ENCODE measurements at places on chromosomes 3 and 15.

GRCh38 chr3:189897406-189897805 is 223.3 kb downstream of the P3H2 start:
- DNase-seq, result no peak

GRCh38 chr3:167754049-167754448 is 18.5 kb downstream of the SERPINI1 start:
- no peak for DNase-seq

DNA sequence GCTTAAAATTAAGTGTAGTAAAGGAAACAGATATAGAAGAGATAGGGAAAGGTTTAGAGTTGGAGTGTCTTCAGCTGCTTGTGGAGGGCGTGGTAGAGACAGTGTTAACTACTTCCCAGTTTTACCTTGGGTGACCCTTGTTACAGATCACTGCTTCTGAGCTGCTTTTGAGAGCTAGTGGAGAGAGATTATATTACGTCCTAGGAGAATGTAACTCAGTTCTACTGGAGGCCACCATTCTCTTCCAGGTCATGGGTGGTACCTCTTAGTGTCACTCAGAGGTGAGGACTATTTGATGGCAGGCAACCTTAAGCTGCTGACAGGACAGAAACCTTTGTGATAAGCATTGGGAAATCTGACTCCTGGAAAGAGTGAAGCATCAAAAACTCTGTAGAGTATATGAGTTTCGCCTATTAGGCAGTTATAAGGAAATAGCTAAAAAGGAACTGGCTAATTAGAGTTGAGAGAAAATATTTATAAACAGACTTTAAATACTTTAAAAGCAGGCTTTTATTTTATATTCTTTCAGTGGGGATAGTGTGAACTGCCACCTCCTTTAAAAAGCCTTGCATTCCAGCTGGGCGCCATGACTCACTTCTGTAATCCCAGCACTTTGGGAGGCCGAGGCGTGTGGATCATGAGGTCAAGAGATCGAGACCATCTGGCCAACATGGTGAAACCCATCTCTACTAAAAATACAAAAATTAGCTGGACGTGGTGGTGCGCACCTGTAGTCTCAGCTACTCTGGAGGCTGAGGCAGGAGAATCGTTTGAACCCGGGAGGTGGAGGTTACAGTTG is 106.5 kb downstream of the ZNF609 start:
- DNase-seq, result no peak

GRCh38 chr3:137330246-137330645 is 372.5 kb downstream of the IL20RB start:
- DNase-seq, result no peak

- no peak for DNase-seq
Measured at GRCh38 chr3:138426211-138426610, 8.2 kb upstream of the ESYT3 start.

GRCh38 chr15:55113736-55114135 is 83.0 kb downstream of the RSL24D1 start:
- no peak for DNase-seq

DNA sequence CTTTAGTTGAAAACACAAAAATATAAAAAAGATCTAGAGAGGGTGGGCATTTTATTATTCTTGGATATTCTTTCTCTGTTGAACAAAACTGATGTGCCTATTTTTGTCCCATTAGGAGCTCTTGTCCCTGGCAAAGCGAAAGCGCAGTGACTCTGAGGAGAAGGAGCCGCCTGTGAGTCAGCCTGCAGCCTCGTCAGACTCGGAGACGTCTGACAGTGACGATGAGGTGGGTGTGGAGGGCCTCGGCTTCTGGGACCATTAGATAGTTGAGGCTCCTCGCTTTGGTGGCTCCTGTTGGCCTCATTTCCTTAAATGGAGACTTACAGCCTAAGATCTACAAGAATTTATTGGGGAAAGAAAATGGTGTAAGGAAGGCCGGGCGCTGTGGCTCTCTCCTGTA is 21.3 kb downstream of the RTF1 start:
- DNase-seq, result peak; percentile 76

- peak; percentile 90 for DNase-seq
Measured at GRCh38 chr3:128424508-128425069, 42.1 kb downstream of the DNAJB8 start.

- DNase-seq, result peak; percentile 11
Measured at GRCh38 chr3:197801891-197802778, 11.1 kb downstream of the LRCH3 start.

- DNase-seq, result no peak
Measured at GRCh38 chr15:94638183-94638582, 406.8 kb downstream of the MCTP2 start.

GRCh38 chr3:124657138-124657537 is 73.1 kb upstream of the UMPS start:
- DNase-seq, result no peak

- DNase-seq, result no peak
Measured at GRCh38 chr15:97177151-97177577, 783.3 kb upstream of the ARRDC4 start.

- DNase-seq, result no peak
Measured at GRCh38 chr3:16520241-16520969, 6.9 kb upstream of the RFTN1 start.

DNA sequence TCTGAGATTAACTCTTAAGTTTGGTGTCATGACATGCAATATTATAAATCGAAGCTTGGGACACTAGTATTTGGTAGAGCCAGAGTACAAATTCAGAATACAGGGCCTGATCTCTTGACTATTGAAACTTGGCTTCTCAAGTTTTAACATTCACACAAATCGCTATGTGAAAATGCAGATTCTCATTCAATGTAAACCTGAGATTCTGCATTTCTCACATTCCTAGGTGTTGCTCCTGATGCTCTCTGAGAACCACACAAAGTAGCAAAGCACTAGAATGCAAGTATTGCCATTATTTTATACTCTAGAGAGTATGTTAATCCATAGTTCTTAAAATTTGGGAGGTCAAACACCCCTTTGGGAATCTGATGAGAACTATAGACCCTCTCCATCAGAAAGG is 47.9 kb downstream of the WDR49 start:
- no peak for DNase-seq

DNA sequence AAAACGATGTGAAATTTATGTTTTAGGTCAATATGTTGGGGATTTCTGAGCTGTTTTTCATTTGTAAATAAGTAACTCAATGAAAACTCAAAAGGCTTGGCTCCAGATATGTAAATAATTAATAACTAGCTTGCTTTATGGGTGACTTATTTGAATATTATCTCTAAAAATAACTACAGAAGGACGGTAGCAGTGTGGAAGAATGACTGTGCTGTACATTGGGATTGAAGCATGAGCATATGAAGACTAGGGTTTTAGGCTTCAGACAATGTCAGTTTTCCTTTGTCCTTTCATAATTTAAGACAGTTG is 343.9 kb downstream of the GRM7 start:
- DNase-seq, result no peak

- DNase-seq, result peak; percentile 73
Measured at GRCh38 chr3:106130384-106131198, 261.8 kb upstream of the CBLB start.

- no peak for DNase-seq
Measured at GRCh38 chr3:176755977-176756376, 441.3 kb downstream of the TBL1XR1 start.

- no peak for DNase-seq
Measured at GRCh38 chr15:68310178-68310803, 32.7 kb downstream of the FEM1B start.

- no peak for DNase-seq
Measured at GRCh38 chr3:126436826-126437717, 38.6 kb downstream of the ZXDC start.

DNA sequence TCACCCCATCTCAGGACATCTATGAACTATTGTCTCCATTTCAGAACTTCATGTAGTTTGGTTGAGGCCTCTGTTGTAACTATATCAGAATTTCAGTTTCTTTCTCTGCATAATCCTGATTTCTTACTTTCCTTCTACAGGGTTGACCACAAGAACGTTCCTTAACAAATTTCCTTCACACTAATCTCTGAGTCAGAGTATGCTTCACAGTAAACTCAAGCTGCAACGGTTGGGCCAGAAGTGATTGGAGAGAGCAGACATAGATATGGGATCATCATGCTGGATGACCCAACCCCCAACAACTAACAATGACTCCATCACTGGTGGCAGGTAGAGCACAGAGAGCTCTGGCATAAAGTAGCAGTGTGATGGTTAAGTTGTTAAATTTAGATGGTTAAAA is 128.8 kb upstream of the OSTN start:
- DNase-seq, result peak; percentile 86

DNA sequence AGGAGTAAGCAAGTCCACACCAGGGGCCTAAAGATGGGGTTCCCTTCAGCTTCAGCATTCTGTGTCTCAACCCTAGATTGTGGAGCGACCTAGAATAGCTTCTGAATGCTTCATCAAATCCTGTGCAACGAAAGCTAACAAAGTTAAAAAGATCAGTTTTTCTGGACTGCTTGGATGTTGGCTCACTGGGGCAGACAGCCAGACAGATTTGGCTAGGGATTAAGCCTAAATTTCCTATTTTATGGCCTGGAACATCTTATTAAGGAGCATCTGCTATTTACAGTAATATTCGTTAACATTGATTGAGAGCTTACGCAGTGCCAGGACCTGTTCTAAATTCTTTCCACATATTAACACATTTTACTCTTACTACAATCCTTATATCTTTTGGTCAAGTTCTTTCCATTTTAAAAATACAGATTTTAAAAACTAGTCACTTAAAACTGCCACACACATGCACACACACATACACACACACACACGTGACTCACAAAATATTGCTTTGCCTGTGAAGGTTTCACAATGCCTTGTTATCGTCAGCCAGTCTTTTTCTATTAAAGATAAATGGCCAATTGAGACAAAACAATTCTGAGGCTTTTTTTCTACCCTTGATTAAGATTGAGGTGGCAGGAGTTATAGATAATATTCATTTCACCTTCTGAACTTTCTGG is 173.3 kb upstream of the SNTN start:
- DNase-seq, result no peak

GRCh38 chr15:69976366-69976994 is 121.2 kb downstream of the TLE3 start:
- peak; percentile 25 for DNase-seq

DNA sequence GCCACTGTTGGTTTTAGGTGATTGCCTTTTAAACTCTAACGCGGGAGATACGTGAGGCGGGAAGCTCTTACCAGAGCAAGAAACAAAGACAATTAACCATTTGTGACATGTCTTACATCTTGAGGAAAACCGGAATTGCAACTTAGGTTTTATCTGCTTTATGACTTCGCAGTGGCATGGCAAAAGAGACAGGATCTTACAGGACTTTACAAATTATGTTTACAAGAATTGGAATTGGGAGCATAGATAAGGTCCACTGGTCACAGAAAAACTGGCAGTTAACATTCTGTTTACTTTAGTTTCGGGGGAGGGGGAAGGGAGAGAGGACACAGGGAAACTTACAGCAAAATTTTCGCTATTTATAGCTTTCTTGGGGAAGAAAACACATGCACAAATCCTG is 1119.6 kb downstream of the ZPLD1 start:
- no peak for DNase-seq

DNA sequence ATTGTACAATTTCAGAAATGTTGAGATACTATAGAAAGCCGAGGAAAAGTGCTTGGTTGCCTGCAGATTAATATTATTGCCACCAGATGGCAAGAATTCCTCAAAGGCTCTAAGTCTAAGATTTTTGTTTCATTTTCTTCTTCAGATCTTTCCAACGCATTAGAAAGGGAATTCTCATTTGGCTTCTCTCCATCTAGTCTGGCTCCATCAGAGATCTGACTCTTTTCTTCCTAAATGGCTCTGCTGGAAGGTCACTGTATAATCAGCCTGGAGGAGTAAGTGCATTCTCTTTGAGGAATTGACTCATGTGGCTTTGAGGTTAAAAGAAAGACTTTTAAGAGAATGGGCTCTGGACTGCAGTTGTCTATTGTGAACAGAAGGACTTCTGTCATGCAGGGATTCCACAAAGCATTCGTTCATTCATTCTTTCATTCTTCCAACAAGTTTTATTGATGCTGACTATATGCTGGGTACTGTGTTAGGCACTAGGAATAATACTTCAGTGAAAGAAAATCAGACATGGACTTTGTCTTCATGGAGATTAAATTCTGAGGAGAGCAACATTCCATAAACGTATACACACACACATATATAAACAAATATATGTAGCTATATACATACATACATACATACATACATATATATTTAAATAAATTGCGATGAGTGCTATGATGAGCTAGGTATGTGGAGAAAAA is 55.3 kb downstream of the SLC28A2 start:
- DNase-seq, result peak; percentile 42

DNA sequence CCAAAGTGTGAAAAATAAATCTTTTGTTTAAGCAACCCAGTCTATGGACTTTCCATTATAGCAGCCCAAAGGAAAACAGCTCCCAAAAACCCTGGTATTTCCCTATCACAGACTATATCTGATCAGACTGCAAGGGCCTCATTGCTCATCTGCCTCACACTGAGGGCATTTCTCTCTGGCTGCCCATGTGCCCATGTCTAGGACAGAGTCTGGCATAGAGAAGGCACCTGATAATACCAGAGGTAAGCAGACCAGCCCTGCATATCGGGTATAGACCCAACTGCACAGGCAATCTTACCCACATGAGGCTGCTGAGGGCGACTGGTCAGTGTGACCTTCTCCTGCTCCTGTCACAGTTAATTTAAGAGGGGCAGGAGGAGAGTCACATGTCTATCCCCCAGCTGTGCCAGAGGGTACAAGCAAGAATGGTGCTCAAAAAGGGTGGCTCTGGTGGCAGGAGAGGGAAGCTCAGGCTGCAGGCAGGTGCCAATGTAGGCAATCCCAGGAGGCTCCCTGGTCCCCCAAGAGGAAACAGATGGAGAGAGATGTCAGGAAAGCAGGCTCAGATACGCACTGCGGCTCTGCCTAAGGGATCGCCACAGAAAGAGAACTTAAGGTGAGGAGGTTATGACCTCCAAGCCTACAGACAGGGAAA is 3.1 kb downstream of the CSRNP1 start:
- no peak for DNase-seq
